Stimulated activated CD4-positive, alpha-beta T cell treated with anti-CD3 and anti-CD28 coated beads, Interleukin-4, amount 100 ng/mL, for 24 hours (primary cell): ENCODE measurements at places on chromosomes 16 and 17.

- no peak for DNase-seq
These were observed 29.0 kb upstream of the PITPNA start for GRCh38 chr17:1591474-1592090.

GRCh38 chr17:19706791-19707727 lies 9.3 kb downstream of the SLC47A2 start:
- DNase-seq, result no peak

DNA sequence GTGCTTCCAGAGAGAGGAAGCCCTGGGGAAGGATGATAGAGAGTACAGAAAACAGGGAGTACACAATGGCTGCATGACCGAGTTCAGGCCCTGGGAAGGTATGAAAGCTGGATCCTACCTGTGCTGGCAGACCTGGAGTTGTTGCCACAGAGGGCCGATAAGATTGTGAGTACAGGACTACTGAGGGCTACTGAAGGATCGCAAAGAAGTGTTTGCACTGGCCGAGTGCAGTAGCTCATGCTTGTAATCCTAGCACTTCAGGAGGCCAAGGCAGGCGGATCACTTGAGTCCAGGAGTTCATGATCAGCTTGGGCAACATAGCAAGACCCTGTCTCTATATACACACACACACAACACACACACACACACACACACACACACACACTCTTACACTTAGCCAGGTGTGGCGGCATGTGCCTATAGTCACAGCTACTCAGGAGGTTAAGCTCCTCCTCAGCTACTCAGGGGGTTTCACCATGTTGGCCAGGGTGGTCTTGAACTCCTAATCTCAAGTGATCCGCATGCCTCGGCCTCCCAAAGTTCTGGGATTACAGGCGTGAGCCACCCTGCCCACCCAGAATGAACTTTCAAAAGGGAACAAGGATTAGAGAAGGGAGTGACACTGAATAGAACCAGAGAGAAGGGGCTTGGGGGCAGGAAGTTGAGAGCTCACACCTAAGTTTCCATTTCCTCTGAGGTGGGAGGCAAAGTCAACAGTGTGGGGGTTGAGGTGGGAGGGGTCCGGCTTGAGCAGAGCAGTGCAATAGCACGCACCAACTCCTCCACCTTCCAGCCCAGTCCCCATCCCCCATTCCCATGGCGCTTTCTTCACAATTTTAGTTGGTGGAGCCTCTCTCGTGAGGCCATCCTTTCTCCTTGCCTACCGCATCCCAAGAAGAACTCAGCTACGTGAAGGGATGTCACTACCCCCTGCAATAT lies 7.5 kb downstream of the SCIMP start:
- DNase-seq, result no peak

- DNase-seq, result no peak
These were observed 449.5 kb upstream of the CDH5 start for GRCh38 chr16:65916995-65917394.
